ENCODE measurements at places on chromosomes 11 and 22.

GRCh38 chr11:27894552-27894951, 194.3 kb upstream of the BDNF start:
- ATAC-seq = no peak

GRCh38 chr11:84720706-84721402, 906.3 kb downstream of the DLG2 start:
- peak; percentile 46 for ATAC-seq

DNA sequence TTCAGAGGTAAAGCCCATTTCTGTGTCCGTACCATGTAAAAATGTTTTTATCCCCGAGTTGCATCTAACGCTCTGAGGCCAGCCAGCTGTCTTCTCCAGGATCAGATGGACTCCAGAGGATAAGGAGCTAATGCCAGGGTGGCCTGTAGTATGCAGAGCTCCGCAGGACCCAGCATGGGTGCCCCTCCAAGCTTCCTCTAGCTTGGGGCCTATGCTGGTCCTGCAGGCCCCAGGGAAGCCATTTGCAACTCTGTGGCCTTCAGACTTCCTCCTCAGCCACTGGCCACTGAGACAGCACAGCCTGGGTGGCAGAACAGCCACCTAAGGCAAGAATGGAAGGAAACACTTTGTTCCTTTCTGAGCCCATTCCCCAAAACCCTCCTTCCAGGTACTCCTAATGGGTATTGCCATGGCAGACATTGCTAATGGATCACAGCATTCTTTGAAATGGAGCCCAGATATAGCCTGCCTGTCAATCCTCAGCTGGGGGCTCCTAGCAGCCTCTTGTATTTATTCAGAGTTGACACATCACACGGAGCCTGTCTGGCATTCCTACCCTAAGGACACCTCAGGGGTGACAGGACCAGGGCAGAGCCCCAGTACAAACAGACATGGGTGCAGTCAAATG, 4.7 kb downstream of the ADA2 start:
- no peak for ATAC-seq

DNA sequence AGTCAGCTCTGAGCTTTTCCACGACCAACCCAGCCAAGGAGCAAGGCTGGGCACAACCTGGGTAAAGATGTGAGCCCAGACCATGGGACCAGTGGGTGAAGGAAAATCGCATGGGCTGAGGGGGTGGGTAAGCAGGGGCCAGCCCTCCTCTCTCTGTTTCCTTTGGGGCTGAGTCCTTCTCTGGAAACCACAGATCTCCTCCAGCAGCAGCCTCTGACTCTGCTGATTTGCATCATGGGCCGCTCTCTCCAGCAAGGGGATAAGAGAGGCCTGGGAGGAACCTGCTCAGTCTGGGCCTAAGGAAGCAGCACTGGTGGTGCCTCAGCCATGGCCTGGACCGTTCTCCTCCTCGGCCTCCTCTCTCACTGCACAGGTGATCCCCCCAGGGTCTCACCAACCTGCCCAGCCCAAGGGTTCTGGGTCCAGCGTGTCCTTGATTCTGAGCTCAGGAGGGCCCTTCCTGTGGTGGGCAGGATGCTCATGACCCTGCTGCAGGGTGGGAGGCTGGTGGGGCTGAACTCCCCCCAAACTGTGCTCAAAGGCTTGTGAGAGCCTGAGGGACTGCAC, 67.8 kb downstream of the GGTLC2 start:
- no peak for ATAC-seq

- ATAC-seq = no peak
These were observed 50.2 kb downstream of the C22orf31 start for GRCh38 chr22:29011240-29012100.

GRCh38 chr22:42877597-42878340, 20.7 kb upstream of the ARFGAP3 start:
- ATAC-seq = no peak

DNA sequence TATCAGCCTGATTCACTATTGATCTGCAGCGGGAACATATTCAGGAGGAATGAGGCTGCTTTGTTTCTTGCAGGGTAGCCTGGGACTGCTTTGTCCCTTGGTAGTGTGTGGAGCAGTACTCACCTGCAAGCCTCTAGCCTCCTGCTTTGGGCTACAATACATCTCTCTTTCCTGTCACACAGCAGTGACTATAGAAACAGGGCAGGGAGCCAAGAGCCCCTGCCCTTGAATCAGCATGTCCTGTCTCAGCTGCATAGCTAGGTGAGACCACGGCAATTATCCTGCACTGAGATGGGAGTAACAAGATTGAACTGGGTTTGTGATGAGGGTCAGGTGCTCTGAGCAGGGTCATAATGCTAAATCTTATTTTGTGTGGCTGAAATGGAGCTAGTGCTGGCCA, 191.9 kb downstream of the NELL1 start:
- no peak for ATAC-seq

GRCh38 chr11:38927993-38928392, 2330.0 kb upstream of the RAG2 start:
- no peak for ATAC-seq

GRCh38 chr11:32348502-32348901, 86.8 kb downstream of the WT1 start:
- no peak for ATAC-seq

- ATAC-seq = no peak
These were observed 139.0 kb downstream of the KCNC1 start for GRCh38 chr11:17873586-17873985.

DNA sequence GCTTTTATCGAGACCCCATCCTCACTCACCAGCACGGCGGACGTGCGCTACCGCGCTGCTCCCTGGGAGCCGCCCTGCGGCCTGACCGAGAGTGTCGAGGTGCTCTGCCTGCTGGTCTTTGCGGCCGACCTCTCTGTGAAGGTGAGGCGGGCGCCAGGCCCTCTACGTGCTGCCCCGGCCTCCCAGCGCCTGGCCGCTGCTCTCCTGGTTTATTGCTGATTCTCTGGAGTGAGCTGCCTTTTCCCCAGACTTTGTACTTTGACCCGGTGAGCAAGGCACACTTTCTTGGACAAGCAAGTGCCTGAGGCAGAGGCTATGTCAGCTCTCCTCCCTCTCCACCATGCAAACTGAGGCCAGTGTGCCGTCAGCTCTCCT, 6.5 kb downstream of the TPCN2 start:
- no peak for ATAC-seq

- ATAC-seq = no peak
These were observed 28.4 kb downstream of the SHANK2 start for GRCh38 chr11:71223671-71224660.

- no peak for ATAC-seq
These were observed 39.6 kb downstream of the PARVB start for GRCh38 chr22:44063462-44064371.

DNA sequence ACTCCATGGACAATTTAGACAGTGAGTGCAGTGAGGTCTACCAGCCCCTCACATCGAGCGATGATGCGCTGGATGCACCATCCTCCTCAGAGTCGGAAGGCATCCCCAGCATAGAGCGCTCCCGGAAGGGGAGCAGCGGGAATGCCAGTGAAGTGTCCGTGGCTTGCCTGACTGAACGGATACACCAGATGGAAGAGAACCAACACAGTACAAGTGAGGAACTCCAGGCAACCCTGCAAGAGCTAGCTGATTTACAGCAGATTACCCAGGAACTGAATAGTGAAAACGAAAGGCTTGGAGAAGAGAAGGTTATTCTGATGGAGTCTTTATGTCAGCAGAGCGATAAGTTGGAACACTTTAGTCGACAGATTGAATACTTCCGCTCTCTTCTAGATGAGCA, 51.4 kb downstream of the SPECC1L start:
- ATAC-seq = no peak

GRCh38 chr11:2411446-2412305, 11.1 kb downstream of the TSSC4 start:
- no peak for ATAC-seq
